Umbilical cord (tissue), 2 donors: ENCODE measurements at places on chromosomes 7 and 10.

DNA sequence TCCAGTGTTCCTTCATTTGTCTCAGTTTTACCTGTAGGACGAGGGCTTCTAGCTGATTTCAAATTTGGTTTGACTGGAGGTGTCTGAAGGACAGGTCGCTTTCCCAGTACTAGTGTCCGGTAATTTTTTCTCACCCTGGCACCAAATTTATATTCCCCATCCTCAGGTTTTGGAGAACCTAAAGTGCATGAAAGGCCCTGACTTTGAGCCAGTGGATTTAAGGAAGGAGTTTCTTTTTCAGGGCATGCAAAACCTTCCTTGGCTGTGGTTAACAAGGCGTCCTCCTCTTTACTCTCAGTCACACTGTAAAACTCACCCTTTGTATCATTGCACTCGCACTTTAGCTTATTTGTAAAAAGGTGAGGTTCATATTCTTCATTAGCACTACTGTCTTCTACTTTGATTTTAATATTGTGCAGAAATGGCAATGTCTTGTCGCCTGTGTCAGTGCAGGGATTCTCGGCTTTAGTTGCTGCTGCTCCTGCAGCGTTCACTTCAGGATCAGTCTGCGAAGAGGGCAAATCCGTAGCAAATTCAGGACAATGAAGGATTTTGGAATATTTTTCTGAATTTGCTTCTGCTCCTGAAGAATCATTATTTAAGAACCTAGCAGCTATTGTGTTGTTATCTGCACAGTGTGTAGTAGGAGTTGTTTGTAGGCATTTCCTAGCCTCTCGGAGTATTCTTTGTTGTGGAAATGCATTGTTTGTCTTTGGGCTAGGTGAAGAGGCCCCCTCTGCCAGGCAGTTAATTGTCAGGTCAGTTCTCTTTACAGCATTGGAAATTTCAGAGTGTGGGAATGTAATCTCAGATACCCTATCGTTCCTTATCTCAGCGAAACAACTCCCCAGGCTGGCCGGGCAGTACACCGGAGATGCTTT, 9.9 kb downstream of the SKIDA1 start:
- peak; percentile 52 for DNase-seq

DNA sequence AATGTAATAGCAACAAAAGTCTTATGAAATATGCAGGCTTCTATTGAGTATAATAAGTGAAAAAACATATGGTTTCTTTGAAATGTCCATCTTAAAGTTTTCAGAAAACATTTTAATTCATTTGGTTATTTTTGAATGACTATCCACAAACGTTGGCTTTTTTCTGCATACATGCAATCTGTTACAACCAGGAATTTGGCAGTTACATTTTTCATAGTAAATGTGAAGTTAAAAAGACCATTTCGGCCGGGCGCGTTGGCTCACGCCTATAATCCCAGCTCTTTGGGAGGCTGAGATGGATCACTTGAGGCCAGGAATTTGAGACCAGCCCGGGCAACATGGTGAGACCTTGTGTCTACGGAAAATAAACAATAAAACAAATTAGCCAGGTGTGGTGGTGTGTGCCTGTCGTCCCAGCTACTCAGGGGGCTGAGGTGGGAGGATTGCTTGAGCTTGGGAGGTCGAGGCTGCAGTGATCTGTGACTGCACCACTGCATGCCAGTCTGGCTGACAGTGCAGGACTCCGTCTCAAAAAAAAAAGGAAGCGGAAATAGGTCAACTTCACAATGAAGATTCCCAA, 73.9 kb upstream of the NMT2 start:
- no peak for DNase-seq

GRCh38 chr7:122273117-122273516, 31.4 kb downstream of the FEZF1 start:
- DNase-seq = no peak

- no peak for DNase-seq
These were observed 567 bp downstream of the GTF2IRD1 start for GRCh38 chr7:74454021-74454924.

DNA sequence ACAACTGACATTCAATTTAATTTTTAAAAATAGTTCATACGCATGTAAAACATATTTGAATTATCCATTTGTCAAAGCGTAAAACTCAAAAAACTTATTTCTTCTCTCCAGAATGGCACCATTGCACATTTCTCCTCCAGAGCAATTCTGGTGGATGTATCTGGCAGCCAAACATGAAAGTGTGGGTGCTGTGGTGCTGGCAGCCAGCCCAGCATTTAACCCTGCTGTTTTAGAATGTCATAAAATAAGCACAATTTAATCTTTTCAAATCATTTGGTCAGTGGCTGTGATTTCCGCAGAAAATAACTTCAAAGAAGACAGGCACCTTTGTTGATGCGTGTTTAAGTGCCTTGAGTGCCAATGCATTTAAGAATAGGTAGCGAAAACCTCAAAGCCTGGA, 302.7 kb upstream of the MEOX2 start:
- DNase-seq = no peak
